Activated T-helper 1 cell treated with anti-CD3 and anti-CD28 coated beads, Interleukin-12 subunit alpha, Interleukin-12 subunit beta, Interleukin-2, Interleukin-4 antibody, amounts not matched to agents 30 ng/mL and 10 ng/mL and 1 ng/mL, durations not matched to agents 14 hours and 24 hours and 36 hours (primary cell): ENCODE measurements at places on chromosomes 6 and 20.
A peak's percentile ranks its signal among the peaks of the same experiment; 100 is the strongest.

DNA sequence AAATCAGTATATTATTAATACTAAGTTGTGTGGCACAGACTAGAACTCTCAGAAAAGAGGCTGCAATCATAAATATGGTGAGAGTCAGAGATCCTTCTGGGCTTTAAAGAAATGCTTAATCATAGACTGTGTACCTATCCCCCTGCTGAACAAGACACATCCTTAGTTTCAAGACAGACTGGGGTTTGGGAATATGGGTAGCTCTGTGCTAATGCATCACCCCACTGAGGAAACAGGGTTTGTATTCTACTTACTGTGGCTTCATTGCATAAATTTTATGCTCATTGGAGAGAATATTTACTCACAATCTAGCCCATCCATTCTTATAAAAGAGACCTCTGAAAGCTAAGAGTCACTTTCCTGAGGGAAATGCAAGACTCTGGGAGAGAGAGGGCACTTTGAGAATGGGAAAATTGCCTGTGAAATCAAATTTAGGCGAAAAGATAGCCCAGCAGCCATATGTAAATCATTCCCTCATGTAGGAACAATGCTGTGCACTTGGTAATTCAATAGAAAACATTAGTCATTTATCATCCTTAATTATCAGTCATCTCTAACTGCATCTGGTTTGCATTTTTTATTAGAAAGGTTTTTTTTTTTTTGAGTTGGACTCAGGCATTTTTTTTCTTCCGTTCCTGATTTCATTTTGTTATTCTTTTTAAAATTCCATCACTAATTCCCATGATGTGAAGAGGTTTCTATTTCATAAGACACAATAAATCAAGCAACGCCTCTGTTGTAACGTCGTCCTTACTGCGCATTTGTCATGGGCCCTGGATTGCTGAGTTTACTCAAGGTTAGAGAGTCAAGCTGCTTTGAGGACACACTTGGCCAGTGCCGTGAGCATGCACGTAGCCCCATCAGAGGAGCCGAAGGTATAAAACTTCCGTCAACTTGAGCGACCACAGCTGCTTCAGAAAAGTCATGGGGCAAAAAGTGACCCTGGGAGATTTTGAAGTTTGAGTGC lies 91.8 kb downstream of the TRMT11 start:
- no peak for DNase-seq

DNA sequence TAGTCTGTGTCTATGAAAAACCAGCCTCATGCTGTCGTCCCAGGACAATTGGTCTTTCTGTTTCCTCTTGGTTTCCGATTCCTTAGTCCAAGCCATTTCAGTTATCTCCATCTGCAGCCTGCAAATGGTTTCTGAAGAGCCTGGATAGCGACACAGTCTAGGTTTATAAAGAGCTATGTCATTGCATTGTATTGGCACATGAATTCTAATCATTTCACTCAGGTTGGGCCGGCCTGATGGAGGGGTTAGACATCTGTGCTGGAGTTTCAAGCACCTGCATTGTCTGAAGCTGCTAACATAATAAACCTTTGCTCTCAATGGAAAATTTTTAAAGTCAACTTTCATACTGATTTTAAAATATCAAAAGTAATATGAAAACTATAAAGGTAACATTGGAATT lies 232.6 kb upstream of the MAP3K7 start:
- no peak for DNase-seq

DNA sequence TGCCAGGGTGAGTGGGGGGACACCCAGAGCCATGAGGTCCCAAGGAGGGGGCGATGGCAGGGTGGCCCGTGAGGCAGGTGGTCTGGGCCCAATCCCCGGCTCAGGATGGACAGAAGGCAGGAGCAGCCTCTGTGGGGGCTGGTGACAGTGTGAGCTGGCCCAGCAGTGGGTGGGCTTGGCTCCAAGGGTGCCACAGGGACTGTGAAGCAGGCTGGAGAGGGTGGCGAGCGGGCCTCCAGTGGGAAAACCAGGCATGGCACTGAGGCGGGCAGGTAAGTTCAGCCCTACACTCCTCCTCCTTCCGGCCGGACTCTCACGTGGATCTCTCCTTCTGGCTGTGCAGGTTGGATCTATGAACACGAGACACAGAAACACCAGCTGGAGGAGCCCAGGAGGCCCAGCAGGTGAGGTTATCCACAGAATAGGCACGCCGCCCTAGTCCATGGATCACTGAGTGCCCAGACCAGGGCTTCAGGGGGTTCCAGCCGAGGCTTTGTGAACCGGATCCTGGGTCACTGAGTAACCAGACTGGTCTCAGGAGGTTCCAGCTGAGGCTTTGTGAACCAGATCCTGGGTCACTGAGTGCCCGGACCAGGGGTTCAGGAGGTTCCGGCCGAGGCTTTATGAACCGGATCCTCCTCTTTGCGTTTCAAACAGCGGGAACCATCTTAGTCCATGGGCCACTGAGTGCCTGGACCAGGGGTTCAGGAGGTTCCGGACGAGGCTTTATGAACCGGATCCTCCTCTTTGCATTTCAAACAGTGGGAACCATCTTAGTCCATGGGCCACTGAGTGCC lies 76.4 kb upstream of the BHLHE23 start:
- DNase-seq, result no peak

GRCh38 chr6:116948533-116949304 lies 71.7 kb downstream of the RFX6 start:
- no peak for DNase-seq

DNA sequence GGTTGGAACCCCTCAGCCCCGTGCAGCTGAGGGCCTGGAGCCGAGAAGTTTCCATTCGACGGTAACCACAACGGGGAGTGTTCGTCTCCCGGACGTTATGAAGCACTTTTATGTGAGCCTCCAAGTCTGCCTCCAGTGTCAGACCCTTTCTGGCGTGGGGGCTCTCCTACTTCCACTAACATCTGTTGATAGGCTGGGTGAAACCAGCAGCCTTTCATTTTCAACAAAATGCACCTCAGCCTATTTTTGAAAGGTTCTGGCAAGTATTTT lies 257.4 kb downstream of the THBS2 start:
- DNase-seq, result no peak

GRCh38 chr6:154484942-154485341 lies 25.5 kb downstream of the CNKSR3 start:
- DNase-seq, result no peak

DNA sequence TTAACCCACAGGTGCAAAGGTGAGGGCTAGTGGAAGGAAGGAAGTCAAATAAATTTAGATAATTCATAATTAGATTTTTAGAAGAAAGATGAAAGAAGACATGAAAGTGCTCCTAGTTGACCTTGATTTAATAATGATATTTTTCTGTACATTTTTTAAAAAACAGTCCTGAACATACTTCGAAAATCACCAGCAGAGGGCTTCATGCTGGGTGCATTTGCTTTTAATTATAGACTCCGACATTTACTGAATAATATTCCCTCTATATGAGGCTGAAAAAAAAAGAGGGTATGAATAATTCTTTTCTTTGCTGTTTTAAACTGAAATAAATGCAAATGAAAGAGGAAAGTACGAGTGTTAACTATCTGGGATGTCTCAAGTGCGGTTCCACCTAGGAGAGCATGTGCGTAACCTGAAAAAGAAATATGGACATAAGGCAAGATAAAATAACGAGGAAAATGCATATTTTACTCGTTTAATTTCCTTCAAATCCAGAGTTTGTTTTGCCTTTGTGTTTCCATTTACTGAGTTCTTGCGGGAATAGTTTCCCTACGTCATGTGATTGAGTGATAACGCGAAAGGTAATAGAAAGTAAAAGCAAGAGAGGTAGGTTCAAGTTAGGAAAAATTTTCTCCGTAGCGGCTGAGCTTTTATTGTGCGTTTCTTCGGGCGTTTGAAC lies 3.1 kb upstream of the TFAP2B start:
- no peak for DNase-seq

- DNase-seq, result peak; percentile 56
These were observed 25.3 kb upstream of the TOP1 start for GRCh38 chr20:41003143-41003935.

DNA sequence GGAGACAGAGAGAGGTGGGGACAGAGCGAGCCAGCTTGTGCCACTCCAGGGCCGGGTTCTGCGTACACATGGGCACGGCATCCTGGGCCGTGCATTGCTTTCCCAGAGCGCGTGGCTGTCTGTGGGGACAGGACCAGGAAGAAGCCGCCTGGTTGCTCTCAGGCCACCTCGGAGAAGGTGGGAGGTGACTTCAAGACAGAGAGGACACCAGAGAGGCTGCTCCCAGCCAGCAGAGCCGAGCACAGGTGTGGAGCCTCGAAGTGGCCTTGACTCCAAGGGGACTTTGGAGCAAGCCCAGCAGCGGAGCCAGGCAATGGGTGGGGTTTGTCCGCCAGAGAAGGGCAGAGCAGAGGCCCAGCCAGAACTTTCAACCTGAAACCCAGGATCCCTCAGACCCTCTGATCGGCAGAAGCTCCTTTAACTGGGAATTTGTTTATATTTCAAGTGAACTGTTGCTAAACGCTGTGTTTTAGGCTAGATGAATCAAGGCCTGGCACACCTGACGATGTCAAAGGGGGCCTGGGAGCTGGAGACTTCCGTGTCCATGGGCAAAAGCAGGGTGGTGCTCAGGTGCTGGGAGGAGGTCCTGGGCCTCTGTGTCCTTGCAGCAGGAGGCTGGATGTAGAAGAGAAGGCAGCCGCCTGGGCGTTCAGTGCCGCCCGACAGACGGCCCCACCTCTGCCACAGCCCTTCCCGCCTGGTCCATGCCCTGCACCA lies 262.1 kb downstream of the DLL1 start:
- no peak for DNase-seq

DNA sequence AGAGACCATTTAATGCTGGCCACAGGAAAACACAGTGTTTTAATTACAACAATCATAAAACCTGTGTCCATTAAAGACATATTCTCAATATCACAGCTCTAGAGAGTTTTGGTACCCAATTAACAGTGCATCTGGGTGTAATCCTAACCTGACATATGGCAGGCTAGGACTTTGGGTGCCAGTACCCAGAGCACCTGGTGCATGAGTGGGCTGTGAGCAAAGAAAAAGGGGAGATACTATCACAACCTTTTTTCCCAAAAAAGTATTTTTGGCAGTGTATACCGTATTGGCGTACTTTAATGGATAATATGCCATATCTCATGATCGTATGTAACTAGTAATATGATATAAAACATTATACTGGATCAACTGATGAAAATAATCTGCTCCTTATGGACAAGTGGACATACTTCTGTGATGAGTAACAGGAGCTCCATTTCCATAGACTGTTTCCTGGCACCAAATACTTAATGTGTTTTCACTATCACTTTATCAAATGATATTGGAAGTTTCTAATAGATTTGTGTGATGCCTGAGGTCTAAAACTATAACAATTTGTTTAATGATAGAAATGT lies 91.7 kb downstream of the COL19A1 start:
- no peak for DNase-seq

- no peak for DNase-seq
These were observed 149.7 kb downstream of the MRPL14 start for GRCh38 chr6:43977404-43978111.

GRCh38 chr6:50128420-50129005 lies 78.8 kb upstream of the DEFB112 start:
- no peak for DNase-seq

DNA sequence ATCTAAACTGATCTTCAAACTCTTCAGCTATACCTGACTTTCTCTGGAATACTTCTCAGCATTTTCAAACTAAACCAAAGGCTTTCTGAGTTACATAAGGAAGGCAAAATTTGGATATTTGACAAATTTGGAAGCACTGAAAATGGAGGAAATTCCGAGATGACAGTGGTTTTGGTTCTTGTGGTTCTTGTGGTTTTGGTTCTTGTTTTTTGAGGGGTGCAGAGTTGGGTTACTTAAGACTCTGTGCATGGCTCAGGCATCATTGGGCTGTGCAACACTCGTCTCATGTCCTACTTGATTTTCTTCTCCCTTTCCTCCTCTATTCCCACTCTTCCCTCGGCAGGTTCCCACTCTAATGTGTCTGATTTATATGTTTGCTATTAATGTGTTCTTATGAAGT lies 78.0 kb downstream of the SLC22A3 start:
- no peak for DNase-seq

DNA sequence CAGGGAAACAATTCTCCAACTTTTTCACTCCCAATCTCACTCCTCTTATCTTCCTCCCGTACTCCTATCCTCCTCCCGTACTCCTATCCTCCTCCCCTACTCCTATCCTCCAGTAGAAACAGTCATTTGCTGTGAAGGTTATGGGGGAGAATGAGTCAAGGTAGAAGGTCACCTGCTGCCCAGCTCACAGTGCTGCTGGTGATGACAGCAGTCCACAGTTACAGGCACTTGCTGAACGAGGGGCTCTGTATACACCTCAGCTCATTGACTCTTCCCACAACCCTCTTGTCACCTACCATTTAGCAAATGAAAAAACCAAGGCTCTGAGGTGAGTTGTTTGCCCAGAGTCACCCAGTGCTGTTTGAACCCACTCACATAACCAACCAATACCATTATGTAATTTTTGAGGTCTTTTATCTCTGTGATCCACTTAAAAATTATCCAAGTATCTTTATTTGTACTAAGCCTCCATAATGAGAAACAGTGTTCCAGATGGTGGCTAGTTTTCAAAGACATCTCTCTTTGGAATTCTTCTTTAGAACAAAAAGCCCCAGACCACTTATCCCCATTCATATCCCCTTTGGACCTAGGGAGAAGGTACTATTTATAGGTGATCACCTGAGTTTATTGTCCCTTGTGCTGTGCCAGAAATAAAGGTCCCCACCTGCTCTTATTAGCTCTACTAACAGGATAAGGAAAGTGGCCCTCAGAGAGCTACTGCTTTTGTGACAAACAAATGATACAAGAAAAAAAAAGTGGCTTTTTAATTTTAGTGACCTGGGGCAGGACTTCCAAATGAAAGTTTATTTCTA lies 53.2 kb downstream of the PTPN1 start:
- no peak for DNase-seq

- DNase-seq, result no peak
These were observed 170.6 kb downstream of the LY86 start for GRCh38 chr6:6758915-6759654.

- DNase-seq, result no peak
These were observed 330.0 kb downstream of the NRN1 start for GRCh38 chr6:5676701-5677100.

DNA sequence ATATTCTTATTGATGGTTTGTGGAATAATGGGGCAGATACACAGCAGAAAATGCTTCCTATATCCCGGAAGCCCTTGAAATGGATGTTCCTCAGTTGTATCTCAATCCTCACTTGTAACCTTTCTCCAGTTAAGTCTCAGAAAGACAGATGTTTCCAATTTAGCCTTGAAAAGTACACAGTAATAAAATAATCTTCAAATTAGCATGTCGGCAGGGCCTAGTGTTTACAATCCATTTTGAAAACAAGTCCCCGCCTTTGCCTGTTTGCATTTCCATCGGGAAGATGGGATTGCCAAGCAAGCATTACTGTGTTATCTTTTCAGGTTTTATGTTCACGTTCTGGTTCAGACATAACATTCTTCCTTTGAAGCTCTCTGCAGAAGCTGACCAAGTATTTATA lies 41.5 kb downstream of the SNRNP48 start:
- DNase-seq, result no peak

- DNase-seq, result no peak
These were observed 29.4 kb upstream of the CLIC5 start for GRCh38 chr6:46044881-46045617.
